A673 (cell line): ENCODE measurements at places on chromosomes 1 and 21.

DNA sequence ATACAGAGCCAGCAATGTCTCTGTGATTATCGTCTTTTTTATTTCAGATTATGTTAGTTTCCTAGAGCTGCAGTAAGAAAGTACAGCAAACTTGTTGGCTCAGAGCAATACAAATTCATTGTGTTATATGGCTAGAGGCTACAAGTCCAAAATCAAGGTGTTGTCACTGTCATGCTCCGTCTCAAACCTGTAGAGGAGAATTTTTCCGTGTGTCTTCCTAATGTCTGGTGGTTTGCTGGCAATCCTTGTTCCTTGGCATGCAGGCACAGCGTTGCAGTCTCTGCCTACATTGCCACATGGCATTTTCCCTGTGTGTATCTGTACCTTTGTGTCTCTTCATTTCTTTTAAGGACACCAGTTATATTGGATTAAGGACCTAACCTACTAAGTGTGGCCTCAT, 244.4 kb downstream of the LRRIQ3 start:
- DNase-seq, result no peak

DNA sequence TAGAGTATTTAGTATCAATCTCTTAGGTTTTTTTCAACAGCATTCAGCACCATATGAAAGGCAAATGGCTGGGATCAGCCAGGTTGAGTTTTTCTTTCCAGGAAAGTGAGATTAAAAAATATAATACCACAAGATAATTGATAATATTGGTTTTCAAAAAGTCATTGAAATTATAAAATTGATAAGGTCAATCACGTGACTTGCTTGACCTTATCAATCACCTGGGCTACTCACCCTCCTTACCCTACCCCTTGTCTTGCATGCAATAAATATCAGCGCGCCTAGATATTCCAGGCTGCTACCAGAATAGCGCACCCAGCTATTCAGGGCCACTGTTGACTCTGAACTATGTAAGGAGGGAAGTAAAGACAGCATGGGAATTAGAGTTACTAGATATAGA, 31.5 kb downstream of the EBNA1BP2 start:
- DNase-seq, result no peak

- DNase-seq, result no peak
Measured at GRCh38 chr1:113940365-113941244, 11.5 kb downstream of the HIPK1 start.

DNA sequence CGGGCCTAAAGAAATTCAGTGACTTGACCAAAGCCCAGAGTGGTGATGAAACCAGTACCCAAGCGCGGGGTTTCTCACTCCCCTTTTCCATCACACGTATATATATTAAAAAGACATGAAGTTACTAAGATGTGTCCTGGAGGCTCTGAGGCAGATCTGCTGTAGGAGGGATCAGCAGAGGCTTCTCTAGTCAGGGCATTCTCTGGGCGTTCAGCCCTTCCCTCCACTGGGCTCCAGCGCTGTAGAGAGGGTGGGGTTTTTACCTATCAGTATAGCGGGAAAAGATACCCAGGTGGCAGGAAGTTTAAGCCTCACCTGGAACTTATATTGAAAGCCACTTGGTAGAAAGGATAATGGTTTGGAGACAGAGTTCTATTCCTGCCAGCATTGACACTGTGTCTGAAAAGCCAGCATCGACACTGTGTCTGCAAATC, 862 bp upstream of the PLEKHO1 start:
- DNase-seq, result no peak

DNA sequence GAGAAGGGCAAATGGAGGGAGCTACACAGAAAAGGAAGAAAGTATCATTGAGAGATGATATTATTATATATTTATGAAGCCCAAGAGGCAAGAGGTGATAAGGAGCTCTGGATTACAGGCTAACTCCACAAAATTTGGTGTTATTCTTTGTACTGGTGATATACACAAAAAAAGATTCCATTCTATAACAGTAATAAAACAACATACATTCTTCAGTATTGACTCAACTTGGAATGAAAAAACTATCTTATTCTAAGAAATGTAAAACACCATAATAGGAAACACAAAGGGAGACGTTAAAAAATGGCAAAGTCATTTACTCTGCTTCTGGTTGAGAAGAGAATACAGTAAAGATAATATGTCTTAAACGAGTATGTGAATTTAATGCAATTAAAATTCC, 99.4 kb downstream of the TEX35 start:
- DNase-seq, result no peak

GRCh38 chr1:226816576-226816975, 53.8 kb upstream of the PSEN2 start:
- DNase-seq, result no peak

DNA sequence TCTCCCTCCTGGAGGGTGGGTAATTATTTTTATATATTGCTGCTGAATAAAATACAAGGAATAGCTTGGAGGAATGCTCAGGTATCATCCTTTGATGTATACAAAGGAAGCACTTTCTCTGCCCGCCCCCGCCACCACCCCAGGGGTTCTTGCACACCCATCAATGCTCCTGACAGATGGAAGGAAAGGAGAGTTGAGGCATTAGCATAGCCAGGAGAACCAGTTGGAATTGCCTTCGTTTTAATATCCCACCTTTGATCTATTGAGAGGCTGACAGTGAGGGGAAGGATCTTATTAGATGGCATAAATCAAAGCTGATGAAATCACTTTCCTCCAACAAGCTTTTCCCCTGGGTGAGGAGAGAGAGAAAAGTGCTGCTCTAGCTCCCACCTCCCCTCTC, 71.1 kb downstream of the LGR6 start:
- DNase-seq, result no peak

DNA sequence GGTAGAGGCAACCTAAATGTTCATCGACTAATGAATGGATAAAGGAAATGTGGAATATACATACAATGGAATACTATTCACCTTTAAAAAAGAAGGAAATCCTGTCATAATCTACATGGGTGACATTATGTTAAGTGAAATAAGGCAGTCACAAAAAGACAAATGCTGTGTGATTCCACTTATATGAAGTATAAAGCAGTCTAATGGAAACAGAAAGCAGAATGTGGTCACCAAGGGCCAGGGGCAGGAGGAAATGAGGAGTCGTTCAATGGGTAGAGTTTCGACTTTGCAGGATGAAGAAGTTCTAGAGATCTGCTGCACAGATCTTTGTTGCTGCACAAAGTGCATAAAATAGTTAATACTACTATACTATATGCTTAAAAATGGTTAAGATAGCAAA, 7.8 kb downstream of the DIPK1A start:
- DNase-seq, result no peak

DNA sequence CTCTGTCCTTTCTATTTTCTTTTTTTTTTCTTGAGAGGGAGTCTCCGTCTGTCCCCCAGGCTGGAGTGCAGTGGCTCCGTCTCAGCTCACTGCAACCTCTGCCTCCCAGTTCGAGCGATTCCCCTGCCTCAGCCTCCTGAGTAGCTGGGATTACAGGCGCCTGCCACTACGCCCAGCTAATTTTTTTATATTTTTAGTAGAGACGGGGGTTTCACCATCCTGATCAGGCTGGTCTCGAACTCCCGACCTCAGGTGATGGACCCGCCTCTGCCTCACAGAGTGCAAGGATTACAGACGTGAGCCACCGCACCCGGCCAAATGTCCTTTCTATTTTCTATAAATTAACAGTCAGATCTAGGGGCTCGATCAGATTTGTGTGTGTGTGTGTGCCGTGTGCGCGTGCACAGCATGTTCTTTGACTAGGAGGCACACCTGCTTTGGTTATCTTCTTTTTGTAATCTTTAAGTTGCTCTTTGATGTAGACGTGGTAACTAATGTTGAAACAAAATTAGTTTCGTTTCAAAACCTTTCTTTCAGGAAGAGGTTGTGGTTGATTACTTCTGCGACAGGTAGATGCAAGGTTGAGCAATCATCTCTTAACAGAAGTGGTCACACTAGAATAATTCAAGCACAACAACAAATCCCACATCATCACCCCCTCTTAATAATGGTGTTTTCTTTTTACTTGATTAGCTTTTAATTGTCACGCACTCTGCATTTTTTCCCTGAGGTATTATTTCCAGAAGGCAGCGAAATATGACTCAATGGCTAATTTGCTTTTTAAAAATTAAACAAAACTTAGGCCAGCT, 779 bp upstream of the DEGS1 start:
- DNase-seq, result no peak

DNA sequence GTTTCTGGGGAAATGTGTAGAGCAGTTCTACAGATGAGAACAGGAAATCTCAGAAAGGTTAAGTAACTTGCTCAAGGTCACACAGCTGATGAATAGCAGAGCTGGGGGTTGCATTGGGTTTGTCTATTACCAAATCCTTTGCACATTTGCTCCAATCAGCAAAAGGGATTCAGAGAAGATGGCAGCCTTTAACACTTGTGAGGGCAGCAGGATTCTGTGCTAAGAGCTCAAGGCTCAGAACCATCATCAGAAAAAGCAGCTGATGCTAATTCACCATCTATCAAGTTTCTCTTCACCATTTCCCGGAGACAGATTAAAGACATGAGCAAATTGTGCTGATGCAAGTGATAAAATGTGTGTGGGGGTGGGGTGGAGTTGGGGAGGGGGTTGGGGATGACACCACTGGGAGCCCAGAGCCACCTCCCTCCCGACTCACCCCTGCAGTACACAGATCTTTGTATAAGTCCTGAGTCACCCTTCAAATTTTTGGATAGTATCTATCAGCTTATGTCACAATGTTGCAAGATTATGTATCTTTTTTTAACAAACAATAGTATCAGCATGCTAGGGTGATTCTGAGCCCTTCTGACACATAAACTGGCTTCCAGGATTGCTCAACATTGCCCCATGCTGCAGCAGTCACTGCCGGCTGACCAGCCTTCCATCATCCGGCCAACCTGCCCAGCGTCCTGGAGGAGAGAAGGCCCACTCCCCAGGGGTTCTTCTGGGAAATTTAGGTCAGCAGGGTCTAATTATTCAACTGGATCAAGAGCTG, 2.8 kb upstream of the SPSB1 start:
- DNase-seq, result peak; percentile 41

DNA sequence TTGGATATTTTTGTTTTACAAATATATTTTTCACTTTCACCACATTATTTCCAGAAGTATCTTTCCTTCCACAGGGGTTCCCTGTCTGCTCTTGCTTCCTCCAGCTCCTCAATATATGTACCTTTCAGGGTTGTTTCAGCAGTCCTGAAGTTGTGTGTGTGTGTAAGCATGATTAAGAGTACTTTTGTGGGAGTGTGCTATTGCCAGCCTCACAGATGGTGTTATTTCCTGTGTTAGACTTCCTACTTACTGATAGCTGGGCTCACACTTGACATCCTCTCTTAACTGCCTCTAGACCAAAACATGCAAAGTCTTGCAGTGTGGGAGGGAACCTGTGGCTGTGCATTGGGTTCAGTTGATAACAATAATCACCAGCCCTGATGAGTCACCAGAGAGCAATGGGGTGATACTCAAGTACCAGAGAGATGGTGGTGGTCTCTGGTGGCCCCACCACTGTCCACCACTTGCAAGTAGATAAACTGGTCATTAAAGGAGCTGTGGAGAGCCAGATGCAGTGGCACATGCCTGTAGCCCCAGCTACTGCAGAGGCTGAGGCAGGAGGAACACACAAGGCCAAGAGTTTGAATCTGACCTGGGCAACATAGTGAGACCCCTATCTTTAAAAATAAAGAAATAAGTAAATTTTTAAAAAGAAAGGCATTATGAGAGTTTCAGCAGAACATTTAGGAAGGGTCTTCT, 126.7 kb downstream of the NR5A2 start:
- no peak for DNase-seq

- DNase-seq, result no peak
Measured at GRCh38 chr21:23732776-23733175, 1874.5 kb downstream of the MRPL39 start.

- no peak for DNase-seq
Measured at GRCh38 chr1:218917656-218918055, 256.0 kb upstream of the LYPLAL1 start.

- DNase-seq, result peak; percentile 21
Measured at GRCh38 chr1:30974536-30974935, 66.0 kb upstream of the SDC3 start.

DNA sequence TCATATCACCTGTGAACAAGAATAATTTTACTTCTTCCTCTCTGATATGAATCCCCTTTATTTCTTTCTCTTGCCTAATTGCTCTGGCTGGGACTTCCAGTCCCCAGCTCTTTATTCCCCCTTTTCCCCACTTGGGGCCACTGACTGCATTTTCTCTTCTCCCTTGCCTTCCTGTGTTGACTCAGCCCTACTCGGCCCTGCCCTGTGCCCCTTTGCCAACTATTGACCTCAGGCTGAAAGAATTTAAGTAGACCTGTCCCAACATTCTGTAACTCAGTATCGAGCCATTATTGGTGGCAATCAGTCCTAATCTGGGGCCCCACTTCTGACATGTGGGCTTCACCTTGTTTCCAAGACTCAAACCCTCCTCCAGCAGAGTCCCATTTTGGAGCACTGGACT, 60.6 kb upstream of the STUM start:
- no peak for DNase-seq

DNA sequence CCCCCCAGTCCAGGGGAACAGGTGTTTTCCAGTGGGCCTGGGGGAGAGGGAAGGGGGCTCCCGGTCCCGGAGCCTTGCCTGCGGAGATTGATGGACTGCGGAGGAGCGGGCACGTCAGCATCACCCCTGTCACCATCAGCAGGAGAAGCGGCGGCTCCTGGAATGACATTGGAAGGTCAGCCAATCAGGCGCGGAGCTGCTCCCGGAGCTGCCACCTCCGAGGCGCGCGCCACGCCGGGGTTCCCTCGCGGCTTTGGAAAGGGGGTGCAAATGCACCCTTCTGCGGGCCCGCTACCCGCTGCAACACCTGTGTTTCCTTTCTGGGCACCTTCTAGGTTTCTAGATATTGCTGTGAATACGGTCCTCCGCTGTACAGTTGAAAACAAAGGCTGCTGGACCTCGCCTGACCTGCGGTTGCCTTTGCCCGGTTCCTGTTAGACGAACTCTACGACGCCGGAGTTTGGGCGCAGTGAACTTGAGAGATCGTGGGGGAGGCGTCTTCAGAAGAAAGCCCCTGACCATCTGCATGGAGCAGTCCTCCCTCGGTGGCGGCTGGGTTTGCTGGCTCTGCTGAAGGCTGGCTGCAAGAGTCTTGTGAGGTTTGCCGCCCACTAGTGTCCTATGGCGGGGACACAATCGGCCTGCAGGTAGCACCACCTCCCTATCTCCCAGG, 5.3 kb downstream of the DSCAM start:
- DNase-seq, result peak; percentile 24

- peak; percentile 85 for DNase-seq
Measured at GRCh38 chr1:153490272-153491051, 30.0 kb upstream of the S100A7 start.

DNA sequence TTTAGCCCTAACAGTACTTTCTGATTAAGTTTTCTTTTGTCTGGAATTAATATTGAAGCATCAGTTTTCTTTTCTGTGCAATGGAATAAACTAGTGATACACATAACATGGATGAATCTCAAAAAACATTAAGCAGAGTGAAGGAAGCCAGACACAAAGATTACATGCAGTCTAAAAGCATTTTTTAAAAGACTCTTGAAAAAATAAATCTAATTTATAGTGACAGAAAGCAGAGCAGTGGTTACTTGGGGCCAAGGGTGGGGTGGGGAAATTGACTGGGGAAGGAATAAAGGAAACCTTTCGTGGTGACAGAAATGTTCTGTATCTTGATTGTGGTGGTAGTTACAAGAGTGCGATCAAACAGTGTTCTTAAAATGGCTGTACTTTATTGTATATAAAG, 20.2 kb upstream of the ST6GALNAC3 start:
- no peak for DNase-seq

- peak; percentile 80 for DNase-seq
Measured at GRCh38 chr1:91374086-91374485, 30.6 kb downstream of the HFM1 start.

GRCh38 chr1:88079036-88079435, 605.0 kb upstream of the PKN2 start:
- DNase-seq, result peak; percentile 52
